AG09319 (cell line): ENCODE measurements at places on chromosomes 5 and 9.

GRCh38 chr9:38088006-38088925, 19.2 kb upstream of the SHB start:
- no peak for DNase-seq

GRCh38 chr5:162392336-162392735, 324.8 kb downstream of the GABRG2 start:
- no peak for DNase-seq

- DNase-seq = no peak
These were observed 804 bp downstream of the TTC39B start for GRCh38 chr9:15306068-15306756.

DNA sequence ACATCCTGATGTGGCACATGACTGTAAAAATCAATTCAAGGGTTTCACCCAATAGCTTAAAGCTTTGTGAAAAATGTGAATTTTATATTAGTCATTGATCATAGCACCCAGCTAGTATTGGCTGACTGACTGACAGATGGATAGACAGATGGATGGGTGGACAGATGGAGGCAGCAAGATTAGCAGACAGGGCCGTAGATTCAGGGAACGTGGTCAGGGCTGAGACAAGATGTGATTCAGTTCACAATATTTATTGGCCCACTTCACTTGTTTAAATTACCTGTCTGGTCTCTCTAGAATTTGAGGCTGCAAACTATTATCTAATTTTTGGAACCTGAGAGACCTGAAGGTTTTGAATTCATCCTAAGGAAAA, 12.0 kb upstream of the PCSK5 start:
- no peak for DNase-seq

- DNase-seq = no peak
These were observed 52.4 kb downstream of the CSNK1A1 start for GRCh38 chr5:149498724-149499336.

GRCh38 chr5:73442996-73443627, 5.5 kb downstream of the FOXD1 start:
- no peak for DNase-seq

- no peak for DNase-seq
These were observed 327.8 kb upstream of the MSX2 start for GRCh38 chr5:174396541-174396940.

DNA sequence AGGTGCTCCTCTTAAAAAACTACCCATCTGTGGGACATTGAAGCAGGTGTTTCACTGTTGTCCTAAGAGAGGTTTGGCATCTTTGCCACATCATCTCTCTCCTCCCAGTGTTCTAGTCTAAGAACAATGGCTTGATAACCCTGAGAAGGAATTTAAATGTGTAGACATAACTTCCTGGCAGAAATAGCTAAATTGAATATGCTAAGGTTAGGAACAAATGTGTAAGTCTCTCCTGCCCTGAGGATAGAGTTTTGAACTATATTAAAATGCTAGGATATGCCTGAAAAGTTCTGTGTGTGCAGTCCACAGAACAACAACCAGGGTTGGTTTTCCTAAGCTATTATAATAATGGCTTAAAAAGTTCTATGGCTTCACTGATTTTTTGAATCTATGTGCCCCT, 106.6 kb downstream of the LRRC70 start:
- no peak for DNase-seq

GRCh38 chr5:119583684-119584083, 45.7 kb upstream of the FAM170A start:
- no peak for DNase-seq
